ENCODE measurements at places on chromosomes 6 and 20.

- no peak for DNase-seq
Observed at GRCh38 chr6:120938876-120939472, 395.3 kb downstream of the TBC1D32 start.

- no peak for DNase-seq
Observed at GRCh38 chr20:33630507-33630906, 31.6 kb upstream of the C20orf144 start.

DNA sequence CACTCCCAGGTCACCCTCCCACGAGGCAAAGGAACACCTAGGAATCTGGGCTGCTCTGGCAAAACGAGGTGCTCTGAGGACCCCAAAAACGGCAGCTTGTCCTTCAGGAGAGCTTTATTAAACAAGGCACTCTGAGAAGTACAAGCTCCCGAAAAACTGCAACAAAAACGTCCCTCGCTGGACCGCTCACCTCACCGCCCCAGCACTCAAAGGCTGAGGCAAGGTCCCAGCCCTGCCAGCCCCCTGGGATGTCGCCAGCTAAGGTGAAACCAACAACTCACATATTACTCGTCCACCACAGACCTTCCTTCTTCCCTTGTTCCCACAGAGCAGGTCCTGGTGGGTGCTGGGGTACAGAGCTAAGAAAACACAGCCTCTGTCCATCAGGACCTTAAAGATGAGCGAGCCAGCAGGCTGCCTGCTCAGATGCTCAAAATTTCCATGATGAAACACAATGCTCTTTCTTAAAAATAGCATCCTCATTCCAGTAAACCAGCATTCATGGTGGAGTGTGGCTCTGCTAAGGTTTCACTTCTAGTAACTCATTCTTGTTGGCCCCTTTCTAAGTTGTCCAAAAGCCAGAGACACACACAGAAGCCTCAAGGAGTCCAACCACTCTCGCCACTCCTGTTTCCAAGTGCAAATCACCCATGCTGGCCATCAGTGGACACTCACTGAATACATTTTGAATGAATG is 35.9 kb downstream of the ATP9A start:
- DNase-seq: no peak

GRCh38 chr6:154590756-154591155 is 80.3 kb upstream of the CNKSR3 start:
- no peak for DNase-seq

DNA sequence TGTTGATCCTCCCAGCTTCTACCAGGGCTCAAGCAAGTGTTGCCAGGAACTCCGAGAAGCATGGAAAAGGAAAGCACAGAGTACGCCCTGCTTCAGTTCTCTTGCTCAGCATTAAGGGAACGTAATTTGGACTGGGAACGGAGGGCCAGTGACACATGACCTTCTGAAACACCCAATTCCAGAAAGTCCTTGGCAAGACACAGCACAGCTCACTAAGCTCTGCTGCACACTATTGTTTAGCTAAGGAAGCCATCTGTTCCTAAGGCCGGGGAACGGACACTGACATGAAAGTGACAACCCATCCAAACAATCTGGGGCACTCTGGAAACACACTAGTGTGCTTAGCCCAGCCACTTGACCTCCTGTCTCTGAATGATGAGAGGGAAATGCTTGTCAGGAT is 56.9 kb upstream of the NXT1 start:
- DNase-seq: no peak

GRCh38 chr6:41182069-41183034 is 18.6 kb downstream of the TREML2 start:
- DNase-seq: peak; percentile 22

DNA sequence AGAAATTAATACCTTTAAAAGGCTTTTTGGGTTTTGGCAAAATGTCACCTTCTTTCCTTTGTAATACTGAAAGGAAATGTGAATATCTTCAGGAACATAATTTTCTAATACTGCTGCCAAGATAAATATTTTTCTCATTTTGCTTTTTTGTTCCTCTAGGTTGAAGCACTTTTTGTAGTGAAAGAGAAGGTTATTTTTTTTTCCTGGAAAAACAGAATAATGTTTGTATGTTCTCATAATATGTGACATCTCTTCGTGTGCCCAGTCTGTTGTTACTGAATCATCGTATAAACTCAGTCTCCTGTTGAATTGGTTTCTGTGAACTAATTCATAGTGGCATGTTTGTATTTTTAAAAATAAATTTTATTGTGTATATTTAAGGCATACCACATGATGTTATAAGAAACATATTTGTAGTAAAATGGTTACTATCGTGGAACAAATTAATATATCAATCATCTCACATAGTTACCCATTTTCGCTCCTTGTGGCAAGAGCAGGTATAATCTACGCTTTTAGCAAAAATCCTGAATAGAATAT is 74.4 kb downstream of the SH3BGRL2 start:
- DNase-seq: no peak

DNA sequence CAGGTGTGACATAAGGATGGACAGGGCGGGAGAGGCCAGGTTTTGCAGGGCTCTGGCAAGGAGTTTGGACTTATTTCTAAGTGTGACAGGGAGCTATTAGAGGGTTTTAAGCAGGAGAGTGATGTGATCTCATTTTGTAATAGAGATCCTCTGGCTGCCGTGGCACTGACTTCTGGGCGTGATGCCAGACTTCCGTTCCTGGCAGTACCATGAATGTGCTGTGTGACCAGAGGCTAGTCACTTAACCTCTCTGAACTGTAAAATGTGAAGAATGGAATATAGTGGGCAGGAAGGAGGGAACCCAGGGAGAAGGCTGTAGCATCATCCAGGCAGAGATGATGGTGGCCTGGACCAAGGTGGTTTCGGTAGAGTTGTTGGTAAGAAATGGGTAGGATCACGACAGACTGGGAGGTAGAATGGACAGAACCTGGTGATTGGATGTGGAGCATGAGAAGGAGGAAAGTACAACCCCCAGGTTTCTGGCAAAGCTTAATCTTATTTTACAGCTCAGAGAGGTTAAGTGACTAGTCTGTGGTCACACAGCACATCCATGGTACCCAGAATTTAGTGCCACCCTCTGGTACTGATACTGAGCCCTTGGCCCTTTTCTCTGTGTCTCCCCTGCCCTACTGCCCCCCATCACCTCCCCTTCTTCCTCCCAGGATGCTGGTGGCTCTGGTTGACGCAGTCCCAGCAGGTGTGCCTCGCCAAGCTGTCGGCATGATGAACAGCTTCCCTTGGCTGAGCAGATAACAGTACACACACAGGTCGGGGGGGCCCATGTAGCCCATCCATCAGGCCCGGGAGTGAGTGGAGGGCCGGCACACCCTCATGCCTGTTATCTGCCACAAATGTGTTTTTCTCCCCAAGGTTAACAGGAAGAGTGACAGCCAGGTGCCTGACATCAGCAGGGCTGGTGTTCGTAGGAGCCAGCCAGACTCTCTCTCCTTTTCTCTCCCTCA is 52.9 kb upstream of the CTNNBL1 start:
- no peak for DNase-seq

DNA sequence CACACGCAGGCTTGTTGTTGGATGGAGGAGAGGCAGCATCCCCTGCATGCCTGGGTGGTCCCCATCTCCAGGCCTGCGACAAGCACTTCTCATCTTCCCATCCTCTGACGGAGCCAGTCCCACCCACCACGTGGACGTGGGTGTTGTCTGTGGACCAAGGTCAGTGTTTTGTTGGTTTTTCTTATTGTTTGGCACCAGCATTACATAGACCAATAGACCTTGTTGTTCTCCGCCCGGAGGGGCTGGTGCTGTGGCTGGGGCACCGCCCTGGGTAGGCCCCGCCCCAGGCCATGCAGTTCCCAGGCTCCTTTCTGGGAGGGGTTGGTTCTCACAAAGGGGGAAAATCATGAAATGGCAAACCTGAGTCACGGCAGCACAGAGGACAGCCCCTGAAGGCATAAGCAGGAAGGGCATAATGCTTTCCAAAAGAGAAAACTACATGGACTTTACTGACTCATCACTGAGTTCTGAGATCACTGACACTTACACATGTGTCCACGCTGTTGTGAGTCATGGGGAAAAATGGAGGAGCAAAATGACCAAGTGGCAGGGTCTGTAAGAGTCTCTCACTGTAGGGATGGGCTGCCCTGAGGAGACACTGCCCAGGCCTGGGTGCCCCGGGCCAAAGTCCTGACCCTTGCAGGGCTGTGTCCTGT is 90.8 kb downstream of the THBS2 start:
- no peak for DNase-seq

GRCh38 chr20:51960047-51960675 is 157.8 kb upstream of the SALL4 start:
- no peak for DNase-seq

DNA sequence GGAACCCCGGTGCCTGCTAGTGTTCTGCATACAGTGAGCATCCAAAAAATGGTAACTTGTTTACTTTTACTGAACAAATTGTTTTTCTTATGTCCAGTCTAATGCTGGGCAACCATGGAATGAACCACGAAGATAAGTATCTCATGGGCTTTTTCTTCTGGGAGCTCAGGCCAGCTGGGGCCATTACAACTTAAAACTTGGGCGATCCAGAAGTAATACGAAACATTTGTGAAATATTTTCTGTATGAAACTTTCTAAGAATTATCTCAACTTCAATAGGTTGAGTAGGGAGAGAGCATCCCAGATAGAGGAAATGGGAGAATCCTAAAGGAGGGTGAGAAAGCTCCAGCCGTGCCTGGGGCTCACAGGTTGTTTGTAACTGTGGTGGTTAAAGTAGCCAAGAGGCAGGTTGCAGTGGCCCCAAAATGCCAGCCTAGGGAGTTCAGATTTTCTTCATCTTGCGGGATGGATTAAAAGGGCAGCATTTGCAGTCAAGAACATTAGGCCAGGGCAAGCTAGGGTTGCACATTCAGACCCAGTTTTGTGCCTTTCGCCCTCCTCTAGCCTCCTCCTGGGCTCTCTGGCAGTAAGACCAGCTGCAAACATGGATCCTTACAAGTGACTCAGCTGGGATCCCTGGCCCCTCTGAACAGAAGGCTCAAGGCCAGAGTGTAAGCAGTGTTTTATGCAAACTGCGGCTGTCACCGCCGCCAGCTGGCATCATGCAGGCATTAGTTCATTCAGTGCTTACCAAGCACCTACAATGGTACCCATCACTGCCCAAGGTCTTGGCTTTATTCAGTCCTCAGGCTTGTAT is 41.5 kb downstream of the ELMO2 start:
- no peak for DNase-seq

DNA sequence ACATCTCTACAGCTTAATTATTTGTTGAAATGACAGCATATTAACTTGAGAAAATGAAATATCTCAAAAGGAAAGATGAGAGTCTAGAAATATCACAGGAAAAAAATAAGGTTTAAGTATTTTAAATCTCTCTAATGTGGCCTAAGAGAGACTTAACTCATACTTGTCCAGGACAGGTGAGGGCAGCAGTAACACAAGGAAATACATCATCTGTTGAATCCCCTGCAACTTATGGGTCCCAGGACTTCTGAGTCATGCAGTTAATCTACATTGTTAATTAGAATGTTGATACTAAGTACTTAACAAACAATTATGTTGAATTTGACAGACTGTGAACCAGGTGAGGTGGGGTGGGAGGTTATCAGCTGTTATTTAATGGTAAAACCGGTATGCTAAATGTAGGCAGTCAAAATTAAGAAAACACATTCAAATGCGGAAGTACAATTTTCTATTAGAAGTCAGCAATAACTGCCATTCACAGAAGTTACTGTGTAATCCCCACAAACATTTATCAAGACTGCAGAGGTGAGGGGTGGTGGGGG is 87.9 kb downstream of the CEP57L1 start:
- DNase-seq: no peak

DNA sequence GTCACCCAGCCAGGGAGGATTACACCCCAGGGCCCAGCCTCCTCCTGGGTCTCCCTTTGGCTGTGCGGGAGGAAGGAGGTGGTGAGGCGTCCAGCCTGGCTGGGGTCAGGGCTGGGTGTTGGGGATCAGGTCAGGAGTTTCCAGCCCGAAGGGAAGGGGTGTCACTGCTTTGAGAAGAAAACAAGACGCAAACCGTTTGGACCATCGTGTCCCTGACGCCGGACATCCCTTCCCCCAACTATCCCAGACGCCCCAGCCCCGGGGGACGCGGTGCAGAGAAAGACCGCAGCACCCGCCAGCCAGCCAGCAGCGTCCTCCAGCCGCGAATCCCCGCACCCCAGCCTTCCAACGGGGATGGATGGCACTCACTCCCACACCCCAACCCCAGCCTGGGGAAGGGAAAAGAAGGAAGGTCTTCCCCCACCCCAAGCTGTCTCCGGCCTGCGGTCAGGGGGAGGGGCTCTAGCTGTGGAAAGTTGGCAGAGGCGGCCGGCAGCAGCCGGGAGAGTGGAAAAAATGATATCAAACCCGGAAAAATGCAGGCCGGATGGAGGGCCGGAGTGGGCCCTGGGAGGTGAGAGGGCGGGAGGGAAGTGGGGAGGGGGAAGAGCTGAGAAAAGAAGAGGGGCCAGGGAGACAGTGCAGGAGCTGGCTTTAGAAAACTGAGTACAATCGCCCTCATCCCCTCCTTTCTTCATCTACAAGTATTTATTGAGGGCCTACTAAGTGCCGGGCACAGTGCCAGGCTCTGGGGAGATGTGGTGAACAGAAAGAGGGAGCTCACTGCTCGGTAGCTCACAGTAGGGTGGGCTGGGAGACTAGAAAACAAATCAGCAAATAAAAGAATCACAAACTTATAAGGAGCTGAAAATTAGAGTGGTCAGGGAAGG is 10.6 kb downstream of the REM1 start:
- no peak for DNase-seq

DNA sequence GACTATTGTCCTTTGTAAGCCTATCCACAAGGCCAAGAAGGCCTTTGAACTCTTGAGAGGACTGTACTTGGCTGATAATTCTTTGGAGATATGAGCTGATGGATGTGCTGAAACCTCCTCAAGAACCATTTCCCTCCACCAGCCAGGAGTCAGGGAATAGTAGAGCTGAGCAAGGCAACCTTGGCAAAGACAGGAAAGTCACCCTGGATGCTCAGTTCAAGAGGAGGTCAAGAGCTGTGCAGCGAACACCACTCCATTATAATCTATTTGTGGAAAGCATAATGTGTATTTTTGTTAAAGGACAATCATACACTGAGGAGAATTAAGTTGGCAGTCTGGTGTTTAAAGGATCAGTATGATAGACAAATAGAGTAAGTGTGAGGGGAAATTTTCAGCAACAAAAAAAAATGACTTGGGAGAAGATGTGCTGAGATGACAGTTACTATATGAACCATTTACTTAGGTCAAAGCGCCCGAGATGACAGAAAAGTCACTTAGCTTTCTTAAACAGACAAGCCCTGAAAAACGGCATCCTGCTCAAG is 177.2 kb upstream of the COL21A1 start:
- no peak for DNase-seq

DNA sequence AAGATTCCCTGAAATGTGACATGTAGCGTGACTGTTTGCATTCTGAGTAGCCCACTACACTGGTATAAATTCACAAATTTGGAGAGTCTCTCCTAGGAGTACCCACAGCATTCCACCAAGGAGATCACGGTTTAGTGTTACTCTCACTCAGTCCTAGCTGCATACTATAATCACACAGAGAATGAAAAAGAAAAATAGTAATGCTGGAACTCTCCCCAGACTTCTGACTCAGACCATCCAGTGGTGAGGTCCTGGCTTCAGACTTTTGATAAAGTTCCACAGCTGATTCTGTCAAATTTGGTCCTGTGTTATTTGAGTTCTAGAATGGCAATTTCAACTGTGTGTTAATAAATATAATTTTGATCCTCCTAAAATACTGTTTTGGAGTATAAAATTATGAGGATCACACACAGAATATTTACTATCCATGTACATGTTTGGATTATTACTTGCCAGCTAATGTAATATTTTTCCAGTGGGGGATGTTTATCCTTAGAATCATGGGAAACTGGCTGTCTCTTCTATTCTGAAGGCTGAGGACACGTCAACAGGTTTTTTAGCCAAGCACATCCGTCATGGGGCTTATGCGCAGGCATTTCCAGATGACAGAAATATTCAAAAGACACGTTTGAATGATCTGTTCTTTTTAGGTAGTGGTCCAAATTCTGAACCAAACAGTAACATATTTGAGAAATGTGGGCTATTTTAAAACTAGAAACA is 5.1 kb upstream of the KIAA0408 start:
- DNase-seq: no peak
